GM12891 (cell line): ENCODE measurements at places on chromosomes 5 and 9.

DNA sequence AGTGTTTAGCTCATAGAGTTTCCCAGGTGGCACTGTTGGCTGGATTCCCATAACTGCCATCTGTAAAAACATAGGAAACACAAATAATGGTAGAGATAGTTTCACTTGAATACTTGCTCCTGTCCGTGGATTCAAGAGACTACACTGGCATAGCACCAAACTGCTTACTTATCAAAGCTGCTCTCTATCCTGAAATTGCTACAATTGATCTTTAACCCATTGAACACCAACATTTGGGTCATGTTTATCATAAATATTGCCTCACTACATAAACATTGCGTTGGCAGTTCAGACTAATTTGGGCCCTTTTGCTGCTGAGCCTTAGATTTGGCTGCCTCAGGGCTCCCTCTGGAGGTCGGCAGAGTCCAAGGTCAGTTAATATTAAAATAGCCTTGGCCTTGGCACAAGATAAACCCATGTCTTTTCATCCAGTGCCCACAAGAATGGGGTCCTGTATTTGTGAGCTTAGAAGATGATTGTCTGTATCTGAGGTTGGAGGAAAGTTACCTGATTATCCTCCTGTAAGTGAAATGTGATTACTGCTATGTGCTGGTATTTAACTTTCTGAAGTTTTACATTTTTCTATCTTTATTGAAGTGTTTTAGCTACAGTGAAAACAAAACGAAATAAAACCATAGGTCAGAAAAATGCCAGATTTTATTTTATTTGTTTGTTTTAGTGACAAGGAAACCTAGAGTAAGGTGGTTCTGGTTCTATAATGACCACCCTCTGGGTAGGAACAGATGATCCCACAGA, 4.0 kb upstream of the RANBP3L start:
- DNase-seq, result peak; percentile 1

GRCh38 chr5:180619563-180619915, 28.2 kb upstream of the SCGB3A1 start:
- no peak for DNase-seq

DNA sequence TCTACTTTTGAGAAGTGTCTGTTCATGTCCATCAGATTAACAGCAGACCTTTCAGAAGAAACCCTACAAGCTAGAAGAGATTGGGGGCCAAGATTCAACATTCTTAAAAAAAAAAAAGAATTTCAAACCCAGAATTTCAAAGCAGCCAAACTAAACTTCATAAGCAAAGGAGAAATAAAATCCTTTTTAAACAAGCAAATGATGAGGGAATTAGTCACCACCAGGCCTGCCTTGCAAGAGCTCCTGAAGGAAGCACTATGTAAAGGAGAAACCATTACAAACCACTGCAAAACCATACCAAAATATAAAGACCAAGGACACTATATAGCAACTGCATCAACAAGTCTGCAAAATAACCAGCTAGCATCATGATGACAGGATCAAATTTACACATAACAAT, 124.6 kb upstream of the PDE4D start:
- no peak for DNase-seq

- DNase-seq, result no peak
Observed at GRCh38 chr9:8456344-8456743, 656.8 kb upstream of the DMAC1 start.

GRCh38 chr5:22431840-22432239, 421.3 kb downstream of the CDH12 start:
- no peak for DNase-seq

DNA sequence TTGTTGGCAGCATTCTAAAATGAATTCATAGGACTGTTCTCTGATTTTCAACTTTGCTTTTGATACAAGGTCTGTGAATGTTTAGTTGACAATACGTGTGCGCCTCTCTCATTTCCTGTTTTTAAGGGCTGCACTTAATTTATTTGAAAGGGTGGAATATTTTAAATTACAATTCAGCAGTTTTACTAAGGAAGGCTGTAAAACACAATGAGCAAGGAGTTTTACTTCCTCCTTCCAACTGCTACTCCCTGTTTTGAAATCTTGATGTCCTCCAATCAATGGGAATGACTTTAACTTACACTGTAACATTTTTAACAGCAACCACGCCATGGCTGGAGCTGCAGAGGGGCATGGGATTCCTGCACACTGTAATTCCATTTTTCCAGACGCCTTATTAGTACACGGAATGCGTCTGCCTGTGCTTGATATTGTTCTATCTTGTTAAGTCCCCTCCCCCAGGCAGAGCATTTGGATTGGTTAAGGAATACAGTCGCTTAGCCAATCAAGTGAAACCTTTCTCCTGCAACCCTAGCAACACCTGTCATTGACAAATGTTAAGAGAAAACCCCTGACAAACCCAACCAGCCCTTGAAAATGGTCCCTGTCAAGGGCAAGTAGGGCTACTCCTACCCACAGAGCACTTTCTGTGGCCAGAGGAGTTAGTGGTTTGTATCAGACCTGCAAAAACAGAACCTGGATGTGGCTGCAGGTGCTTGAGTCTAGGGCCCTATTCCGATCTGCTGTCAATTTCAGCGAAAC, 12.5 kb upstream of the ZSWIM6 start:
- peak; percentile 52 for DNase-seq

GRCh38 chr5:24364711-24365110, 280.1 kb downstream of the CDH10 start:
- DNase-seq, result no peak

GRCh38 chr9:6413365-6414246, 607 bp downstream of the UHRF2 start:
- no peak for DNase-seq

GRCh38 chr5:132387640-132388117, 18.2 kb downstream of the SLC22A5 start:
- DNase-seq, result no peak

- DNase-seq, result no peak
Observed at GRCh38 chr9:93996863-93997262, 41.7 kb upstream of the BARX1 start.

DNA sequence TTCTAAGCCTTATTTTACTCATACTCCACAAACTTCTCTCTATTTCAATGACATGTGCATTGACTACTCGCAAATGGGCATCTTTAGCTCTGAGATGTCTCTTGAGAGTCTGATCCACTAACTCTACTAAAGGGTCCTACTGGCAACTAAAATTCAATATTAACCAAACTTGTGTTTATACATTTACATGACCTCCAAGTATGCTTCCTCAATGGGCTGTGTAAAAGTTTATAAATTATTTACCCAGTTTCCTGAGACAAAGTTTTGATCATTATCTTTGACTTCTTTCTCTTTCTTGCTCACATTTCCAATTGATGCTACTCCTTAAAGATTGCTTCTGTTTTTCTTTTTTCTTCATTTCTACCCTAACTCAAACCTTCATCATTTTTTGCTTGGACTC, 510.1 kb upstream of the DAB2 start:
- no peak for DNase-seq

- DNase-seq, result no peak
Observed at GRCh38 chr5:172180936-172181335, 7.1 kb downstream of the STK10 start.

- DNase-seq, result no peak
Observed at GRCh38 chr5:87400305-87400899, 12.3 kb downstream of the CCNH start.

- DNase-seq, result no peak
Observed at GRCh38 chr5:22050931-22051330, 802.2 kb downstream of the CDH12 start.

GRCh38 chr5:172892713-172893112, 58.7 kb downstream of the ERGIC1 start:
- no peak for DNase-seq

GRCh38 chr5:133117912-133118445, 66.2 kb downstream of the HSPA4 start:
- DNase-seq, result no peak

DNA sequence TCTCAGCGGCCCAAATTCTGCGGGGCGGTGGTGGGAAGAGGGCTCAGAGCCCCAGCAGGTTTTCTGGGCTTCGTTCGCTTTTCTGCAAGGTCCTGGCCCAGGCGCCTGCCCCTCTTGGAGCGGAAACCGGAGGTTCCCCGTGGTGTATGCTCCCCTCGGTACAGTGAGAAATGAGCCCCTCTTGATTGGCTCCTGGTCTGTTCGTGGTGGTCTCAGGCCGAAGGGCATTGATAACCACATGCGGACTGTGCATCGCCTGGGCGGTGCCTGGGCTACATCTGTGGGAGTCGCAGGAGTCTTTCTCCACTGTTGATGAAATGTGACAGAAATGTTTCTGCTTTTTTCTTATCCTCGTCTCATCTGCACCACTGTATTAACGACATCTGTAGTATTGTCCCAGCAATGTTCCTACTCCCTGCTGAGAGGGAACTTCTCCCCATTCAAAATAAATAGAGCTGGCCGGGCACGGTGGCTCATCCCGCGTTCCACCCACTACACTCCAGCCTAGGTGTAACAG, 682 bp downstream of the MAN1B1 start:
- DNase-seq, result no peak

DNA sequence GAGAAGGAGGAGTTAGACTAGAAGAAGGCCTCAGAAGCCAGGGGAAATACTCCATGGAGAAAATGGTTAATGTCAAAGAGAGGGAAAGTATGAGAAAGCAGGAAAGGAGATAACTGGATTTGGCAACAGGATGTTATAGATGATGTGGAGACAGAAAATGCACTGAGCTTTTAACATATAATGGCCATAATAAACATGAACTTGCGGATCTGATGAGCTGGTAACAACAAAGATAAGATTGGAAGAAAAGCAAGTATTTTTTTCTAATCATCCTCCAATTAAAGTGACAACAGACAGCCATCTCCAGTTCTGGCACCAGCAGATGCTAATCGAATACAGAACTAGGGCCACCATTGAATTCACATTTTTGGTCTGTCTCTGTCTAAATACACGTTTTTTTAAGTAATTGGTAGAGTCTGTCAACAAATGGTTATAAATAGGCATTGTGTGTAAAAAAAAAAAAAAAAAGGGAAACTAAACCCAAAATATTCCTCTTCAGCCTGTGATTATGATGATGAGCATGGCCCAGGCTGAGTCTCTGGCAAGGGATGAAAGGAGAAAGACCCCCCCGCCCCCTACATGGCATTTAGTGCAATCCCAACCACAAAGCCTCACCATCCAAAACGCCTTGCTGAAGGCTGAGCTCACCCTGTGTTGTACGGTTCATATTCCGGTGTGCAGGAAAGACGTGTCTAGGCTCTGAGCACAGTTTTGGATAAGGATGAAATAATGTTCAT, 149.5 kb upstream of the LHFPL2 start:
- no peak for DNase-seq

DNA sequence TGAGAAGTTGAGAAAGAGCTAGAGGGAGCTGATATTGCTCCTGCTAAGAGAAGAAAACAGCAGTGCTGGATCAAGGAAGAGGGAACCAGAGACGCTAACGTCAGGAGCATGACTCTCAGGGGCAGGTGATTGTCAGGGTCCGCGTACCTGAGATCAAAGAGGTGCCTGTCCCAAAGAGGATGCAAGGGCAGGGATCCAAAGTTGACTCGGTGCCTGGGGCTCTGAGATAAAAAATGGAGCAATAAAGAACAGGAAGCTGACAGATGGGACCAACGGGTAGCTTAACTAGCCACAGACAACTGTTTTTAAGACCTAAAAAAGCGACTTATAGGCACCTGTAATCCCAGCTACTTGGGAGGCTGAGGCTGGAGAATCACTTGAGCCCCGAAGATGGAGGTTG, 517.8 kb downstream of the IRX1 start:
- DNase-seq, result no peak

- DNase-seq, result no peak
Observed at GRCh38 chr5:92836855-92837755, 743.9 kb downstream of the NR2F1-AS1 start.

- no peak for DNase-seq
Observed at GRCh38 chr9:78278177-78278777, 18.6 kb upstream of the PSAT1 start.

DNA sequence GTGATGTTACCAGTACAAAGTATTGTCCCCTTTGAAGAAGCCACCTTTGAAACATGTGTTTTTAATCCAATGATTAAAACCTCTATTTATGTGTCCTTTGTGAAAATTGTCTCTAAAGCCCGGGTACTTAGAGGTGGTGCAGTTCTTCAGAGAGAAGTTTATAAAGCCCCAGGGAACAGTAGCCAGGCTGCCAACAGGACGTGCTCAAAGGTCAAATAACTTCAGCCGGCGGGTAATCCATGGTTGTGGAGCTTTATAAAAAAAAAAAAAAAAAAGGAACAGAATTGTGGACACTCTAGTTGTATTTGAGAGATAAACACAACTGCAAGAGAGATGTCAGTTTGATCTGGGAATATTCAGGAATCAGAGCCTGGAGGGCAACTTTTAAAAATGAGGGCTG, 57.9 kb upstream of the CTNND2 start:
- no peak for DNase-seq

- no peak for DNase-seq
Observed at GRCh38 chr5:78819166-78819565, 165.9 kb downstream of the ARSB start.

DNA sequence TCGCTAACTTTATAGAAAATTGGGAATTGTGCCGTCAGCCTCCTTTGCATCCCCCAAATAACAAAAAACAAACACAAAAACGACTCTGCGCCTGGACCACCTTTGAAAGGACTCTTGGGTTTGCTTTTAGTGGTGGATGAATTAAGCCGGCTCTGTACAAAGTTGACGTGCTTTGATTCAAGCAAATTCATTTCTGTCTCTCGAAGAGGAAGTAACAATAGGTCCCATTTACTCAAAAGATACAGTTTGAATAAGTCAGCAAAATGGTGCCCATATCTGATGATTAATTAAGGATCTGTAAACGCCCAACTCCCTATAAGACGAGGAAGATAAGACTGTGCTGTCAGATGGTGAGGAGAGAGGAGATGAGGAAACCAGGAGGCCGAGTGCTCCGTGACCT, 67.8 kb downstream of the AK8 start:
- DNase-seq, result no peak

GRCh38 chr9:98182069-98182820, 10.2 kb downstream of the CORO2A start:
- DNase-seq, result no peak

- DNase-seq, result no peak
Observed at GRCh38 chr5:128487041-128487440, 51.0 kb downstream of the FBN2 start.

GRCh38 chr9:104923289-104923688, 4.7 kb downstream of the ABCA1 start:
- no peak for DNase-seq

DNA sequence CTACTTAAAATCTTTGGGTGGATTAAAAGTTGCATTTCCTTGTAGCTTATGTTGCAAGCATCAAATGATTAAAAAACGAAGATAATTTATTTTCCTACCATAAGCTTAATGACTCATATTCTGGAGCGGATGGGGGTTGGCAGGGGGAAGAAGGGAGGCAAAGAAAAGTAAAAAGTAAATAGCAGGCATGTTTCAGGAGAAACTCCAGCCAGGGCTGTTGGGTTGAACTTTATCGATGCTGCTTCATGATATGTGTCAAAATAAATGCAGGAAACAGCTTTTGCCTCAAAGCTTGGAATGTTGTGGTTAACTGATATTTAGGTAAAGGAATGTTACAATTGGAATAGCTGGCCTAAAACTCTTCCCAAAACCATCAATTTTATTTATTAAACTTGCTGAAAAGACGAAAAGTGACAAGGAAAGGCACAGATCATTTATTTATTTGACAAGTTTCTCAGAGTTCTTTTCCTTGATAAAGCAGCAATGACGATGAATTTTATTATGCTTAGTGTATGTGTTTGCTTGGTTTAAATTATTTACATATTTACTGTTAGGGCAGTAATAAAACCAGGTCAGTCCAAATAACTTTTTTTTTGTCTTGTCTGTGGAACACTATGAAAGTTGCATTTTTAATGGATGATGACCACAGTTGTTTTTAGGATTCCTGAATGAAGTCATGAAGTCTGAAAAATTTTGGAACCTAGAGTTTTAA, 177.9 kb downstream of the PCSK1 start:
- no peak for DNase-seq
